ELF-1 (cell line): ENCODE measurements at places on chromosomes 1 and 21.

DNA sequence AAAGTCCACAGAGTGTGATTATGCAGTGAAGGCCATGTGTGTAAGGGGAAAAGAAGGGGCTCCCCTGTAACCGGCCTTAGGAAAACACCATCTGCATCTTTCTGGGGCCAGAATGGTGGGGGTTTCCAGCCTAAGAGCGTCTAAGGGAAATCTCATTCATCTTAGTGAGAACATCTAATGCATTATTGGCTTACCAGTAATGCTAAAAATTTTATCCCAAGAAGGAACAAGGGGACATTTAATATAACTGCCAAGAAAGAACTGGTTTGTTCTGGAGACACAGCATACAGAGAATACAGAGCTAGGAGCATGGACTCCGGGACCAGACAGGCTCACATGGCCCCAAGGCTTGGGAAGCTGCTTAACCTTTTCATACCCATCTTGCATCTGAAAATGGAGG is 58.3 kb upstream of the DSCAM start:
- no peak for DNase-seq

DNA sequence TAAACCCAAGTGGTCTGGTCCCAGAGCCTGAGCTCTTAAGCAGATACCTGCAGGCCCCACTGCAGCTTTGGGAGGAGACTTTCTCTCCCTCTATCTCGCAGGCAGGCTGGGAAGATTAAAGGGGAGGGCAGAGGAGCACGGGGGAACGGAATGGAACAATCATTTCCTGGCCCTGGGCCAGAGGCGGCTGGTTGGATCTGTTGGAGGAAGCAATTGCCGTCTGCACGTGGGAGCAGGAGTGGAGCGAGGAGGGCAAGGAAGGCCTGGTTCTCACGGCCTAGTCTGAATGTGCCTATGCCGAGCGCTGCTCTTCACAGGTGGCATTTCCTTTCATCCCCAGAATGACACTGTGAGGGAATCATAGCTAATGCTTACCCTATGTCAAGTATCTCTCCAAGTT is 23.7 kb downstream of the NKAIN1 start:
- DNase-seq: peak; percentile 90

- no peak for DNase-seq
Measured at GRCh38 chr1:184910691-184911091, 63.6 kb downstream of the NIBAN1 start.

GRCh38 chr1:176877557-176877956 is 287.0 kb downstream of the ASTN1 start:
- DNase-seq: no peak
